ENCODE measurements at places on chromosomes 5 and 9.

DNA sequence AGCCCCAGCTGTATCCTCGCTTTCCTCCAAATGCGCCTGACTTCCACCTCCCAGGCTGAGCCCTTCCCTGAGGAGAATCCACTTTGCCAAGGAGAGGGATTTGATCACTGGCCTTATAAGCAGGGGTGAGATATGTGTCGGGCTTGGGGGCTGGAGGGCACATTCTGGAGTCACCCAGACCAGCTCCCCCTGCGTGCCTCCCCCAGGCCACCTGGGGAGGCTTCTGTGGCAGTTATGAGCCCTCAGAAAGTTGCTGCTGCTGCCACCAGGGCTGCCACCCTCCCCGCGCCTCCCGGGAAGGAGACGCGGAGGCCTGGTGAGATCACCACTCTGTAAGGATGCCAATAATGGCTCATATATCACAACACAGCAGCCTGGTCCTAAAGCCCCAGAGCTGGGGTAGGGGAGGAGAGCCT is 211.5 kb downstream of the PAPPA start:
- DNase-seq = no peak

DNA sequence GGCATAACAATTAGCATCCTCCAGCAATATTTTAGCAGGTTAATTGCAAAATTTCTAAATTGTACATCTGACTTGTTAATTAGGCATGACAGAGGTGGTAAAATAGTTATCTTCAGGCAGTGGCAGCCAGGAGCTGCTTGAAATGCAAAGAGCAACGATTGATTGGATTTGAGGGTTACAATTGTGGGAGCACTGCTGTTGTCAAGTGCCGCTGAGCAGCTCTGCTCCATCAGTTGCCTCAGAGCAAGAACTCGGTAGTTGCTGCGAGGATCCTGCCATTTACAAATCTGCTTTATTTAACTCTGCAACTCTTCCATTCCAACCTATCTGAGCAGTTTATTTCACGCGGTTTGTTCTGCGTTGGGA is 12.6 kb downstream of the PBX3 start:
- no peak for DNase-seq

DNA sequence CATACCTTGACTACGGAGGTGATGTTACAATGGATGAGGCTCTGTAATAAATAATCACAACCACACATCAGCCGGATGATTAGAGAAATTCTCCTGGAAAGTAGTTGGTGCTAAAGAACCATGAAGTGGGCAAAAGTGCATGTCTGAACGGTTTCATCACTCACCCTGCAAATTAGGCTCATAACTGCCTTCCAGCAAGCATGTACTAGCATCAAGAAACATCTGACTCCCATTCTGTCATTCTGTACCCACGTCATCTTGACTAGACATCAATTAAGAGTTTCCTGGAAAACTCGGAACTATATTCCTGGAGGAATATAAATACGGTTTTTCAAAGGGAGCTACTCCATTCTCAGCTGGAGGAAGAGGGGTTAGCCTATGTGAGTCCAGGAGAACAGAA is 52.2 kb downstream of the HSD17B3 start:
- no peak for DNase-seq

DNA sequence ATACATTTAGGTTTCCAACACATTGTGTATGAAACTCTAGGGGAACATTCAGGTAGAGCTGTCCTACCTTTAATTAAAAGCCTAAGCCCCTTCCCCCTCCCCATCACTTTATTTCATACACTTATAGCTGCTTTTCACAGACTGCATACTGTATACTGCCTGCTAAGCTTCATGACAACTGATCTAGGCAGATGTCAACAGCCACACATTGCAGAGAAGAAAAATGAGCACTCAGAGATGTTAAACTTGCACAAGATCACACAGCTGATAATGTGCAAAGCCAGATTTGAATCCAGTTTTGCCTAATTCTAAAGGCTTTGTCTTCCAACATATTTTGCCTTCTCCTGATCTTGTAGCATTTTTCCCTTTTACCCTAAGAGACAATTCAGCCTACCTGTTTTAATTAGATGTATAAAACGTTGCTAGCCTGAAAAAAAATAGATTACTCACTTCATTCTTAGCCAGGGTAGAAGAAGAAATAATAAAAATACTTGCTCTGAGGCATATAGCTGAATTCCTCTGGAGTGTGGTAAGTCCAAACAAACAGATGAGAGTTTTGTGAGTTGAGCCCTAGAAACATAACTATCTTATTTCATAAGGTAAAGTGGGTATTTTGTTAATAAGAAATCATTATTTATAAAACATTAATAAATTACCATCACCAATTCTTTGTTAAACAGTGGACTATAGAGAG is 56.9 kb upstream of the CAST start:
- no peak for DNase-seq

DNA sequence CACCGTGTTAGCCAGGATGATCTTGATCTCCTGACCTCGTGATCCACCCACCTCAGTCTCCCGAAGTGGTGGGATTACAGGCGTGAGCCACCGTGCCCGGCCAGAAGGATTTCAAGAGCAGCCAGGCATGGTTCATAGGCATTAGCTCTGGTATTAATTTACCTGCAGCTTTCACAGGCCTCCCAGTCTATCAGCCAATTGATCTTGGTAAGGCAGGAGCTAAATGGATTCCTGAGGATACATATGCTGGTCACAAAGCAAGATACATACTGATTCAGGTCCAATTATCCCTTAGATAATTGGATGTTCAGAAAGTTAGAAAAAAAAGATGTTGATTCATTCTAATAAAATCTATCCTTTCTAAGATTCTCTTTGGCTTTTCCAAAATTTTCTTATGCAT is 487.1 kb downstream of the TLE1 start:
- DNase-seq = no peak

Measured in cortex of kidney (tissue), 1 donor.